Body of pancreas (tissue), 4 donors: ENCODE measurements at places on chromosomes 6 and 20. TPM values are rescaled to one million over a fixed set of nuclear protein-coding genes. Genes with fewer than 3 reads are reported as not detected.

Gene CCM2L
- 3.4 TPM for total RNA-seq

DNA sequence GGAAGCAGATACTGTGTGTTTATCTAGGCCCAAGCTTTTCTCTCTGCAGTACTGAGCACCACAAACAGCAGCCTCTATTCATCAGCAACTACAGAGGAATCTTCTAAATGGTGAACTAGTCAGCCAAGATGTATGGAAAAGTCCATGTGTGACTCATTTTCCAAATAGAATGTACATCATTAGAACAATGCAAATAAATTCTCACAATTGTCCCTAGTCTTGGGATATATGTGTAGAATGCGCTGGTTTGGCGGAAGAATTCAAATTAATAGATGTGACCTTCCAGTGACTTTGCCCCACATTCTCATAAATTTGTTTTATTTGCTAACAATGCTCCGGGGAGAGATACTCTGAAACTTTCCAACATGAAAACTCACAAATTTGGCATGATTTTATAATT lies 436.2 kb downstream of the CBLN4 start:
- H3K4me3 ChIP-seq, result no peak overlapping the region
- no peaks in the 10 kb centered on the region for H3K27me3 ChIP-seq
- no peaks in the 10 kb centered on the region for H3K4me1 ChIP-seq
- H3K27ac ChIP-seq, result no peak overlapping the region

Gene KHDC1L
- total RNA-seq, result not detected

GRCh38 chr6:168291450-168291849 lies 28.1 kb downstream of the DACT2 start:
- no peaks in the 10 kb centered on the region for H3K36me3 ChIP-seq
- DNase-seq, result no peak
- no peak overlapping the region for H3K27ac ChIP-seq
- H3K27me3 ChIP-seq, result no peaks in the 10 kb centered on the region
- H3K4me3 ChIP-seq, result no peak overlapping the region

Gene TPBG
- total RNA-seq, result 10.4 TPM
